ENCODE measurements at places on chromosomes 7 and 10. TPM values are rescaled to one million over a fixed set of nuclear protein-coding genes. Genes with fewer than 3 reads are reported as not detected.

SDK1 gene
- 4.2 TPM for polyA plus RNA-seq

SFXN2 gene
- 16.0 TPM for polyA plus RNA-seq

RELN gene
- polyA plus RNA-seq, result 169 TPM

ZNF503 gene
- 41.4 TPM for polyA plus RNA-seq

ALOX5 gene
- polyA plus RNA-seq, result not detected

CRTAC1 gene
- 1.1 TPM for polyA plus RNA-seq

OR2A12 gene
- not detected for polyA plus RNA-seq

UCMA gene
- polyA plus RNA-seq, result not detected

GPR37 gene
- 1.4 TPM for polyA plus RNA-seq

C1QL3 gene
- polyA plus RNA-seq, result 0.68 TPM

CRHR2 gene
- polyA plus RNA-seq, result 0.42 TPM

POU6F2 gene
- 3.1 TPM for polyA plus RNA-seq

HSPA12A gene
- 8.4 TPM for polyA plus RNA-seq

ITPRID1 gene
- not detected for polyA plus RNA-seq

OR2A5 gene
- polyA plus RNA-seq, result not detected

LRRTM3 gene
- polyA plus RNA-seq, result 3.4 TPM

UFSP1 gene
- 2.4 TPM for polyA plus RNA-seq

CLCN1 gene
- not detected for polyA plus RNA-seq

AKR1C4 gene
- not detected for polyA plus RNA-seq

DYNC1I1 gene
- polyA plus RNA-seq, result 29.6 TPM

FEZF1 gene
- polyA plus RNA-seq, result 1.1 TPM

RHOBTB1 gene
- polyA plus RNA-seq, result 10.5 TPM

DRGX gene
- polyA plus RNA-seq, result not detected

FANK1 gene
- polyA plus RNA-seq, result 3.1 TPM

CDH23 gene
- 8.7 TPM for polyA plus RNA-seq

UBTD1 gene
- 2.8 TPM for polyA plus RNA-seq

ADAM12 gene
- polyA plus RNA-seq, result 0.09 TPM

TCERG1L gene
- polyA plus RNA-seq, result not detected

MYL10 gene
- not detected for polyA plus RNA-seq

ATP6V0A4 gene
- 0.81 TPM for polyA plus RNA-seq

TCAF1 gene
- 172 TPM for polyA plus RNA-seq

C10orf143 gene
- polyA plus RNA-seq, result 0.44 TPM

HOXA9 gene
- polyA plus RNA-seq, result not detected

GNGT1 gene
- polyA plus RNA-seq, result not detected

CD36 gene
- polyA plus RNA-seq, result 0.31 TPM

PTF1A gene
- not detected for polyA plus RNA-seq

FAM131B gene
- 45.9 TPM for polyA plus RNA-seq

PUS7 gene
- polyA plus RNA-seq, result 9.2 TPM

OR6B1 gene
- not detected for polyA plus RNA-seq

PKD2L1 gene
- not detected for polyA plus RNA-seq

MEOX2 gene
- polyA plus RNA-seq, result not detected

BAMBI gene
- polyA plus RNA-seq, result 0.54 TPM

SPDYE18 gene
- polyA plus RNA-seq, result 1.2 TPM

MAT1A gene
- not detected for polyA plus RNA-seq

CLRN3 gene
- polyA plus RNA-seq, result not detected

COL17A1 gene
- polyA plus RNA-seq, result not detected

CLDN4 gene
- polyA plus RNA-seq, result 0.09 TPM

OR6V1 gene
- not detected for polyA plus RNA-seq

EXOSC1 gene
- 33.5 TPM for polyA plus RNA-seq

GPR146 gene
- polyA plus RNA-seq, result not detected

BTBD16 gene
- not detected for polyA plus RNA-seq

ARHGAP12 gene
- polyA plus RNA-seq, result 62.6 TPM

CDC14C gene
- not detected for polyA plus RNA-seq

GRID2IP gene
- not detected for polyA plus RNA-seq

PRF1 gene
- polyA plus RNA-seq, result not detected

All from neural cell (in vitro differentiated cells).